ENCODE measurements at places on chromosomes 4 and X. TPM values are rescaled to one million over a fixed set of nuclear protein-coding genes. Genes with fewer than 3 reads are reported as not detected.

- H3K4me1 ChIP-seq = no peaks in the 10 kb centered on the region
- H3K4me3 ChIP-seq = no peak overlapping the region
- H3K27ac ChIP-seq = no peak overlapping the region
- no peaks in the 10 kb centered on the region for H3K36me3 ChIP-seq
- peak; percentile 21 for DNase-seq
Measured at GRCh38 chrX:10722851-10723250, 102.5 kb upstream of the MID1 start.

DNA sequence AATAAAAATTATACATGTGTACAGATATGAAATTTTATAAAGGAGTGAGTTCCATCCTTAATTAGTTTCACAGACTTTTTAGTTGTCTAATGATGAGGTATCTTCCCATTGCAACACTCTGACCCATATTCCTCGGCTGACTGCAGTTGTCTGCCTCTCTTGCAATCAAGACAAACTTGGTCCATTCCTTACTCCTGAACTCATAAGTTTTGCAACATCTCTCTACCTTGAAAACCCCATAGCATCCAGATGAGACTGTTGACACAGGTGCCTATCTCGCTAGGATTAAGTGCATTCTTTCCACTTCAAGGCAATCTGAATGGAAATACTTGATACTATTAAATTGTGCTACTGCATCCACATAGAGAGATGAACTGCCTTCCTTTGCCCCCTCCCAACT lies 2.3 kb downstream of the XKRX start:
- H3K4me3 ChIP-seq = no peak overlapping the region
- peaks cover 14% of the 10 kb centered on the region for H3K4me1 ChIP-seq
- no peak for DNase-seq
- peaks cover 4% of the 10 kb centered on the region for H3K27me3 ChIP-seq
- peaks cover 3% of the 10 kb centered on the region for H3K36me3 ChIP-seq
- no peak overlapping the region for H3K27ac ChIP-seq

The SCD5 gene
- total RNA-seq = 0.45 TPM

GRCh38 chr4:77308843-77309242 lies 151.8 kb downstream of the CCNG2 start:
- no peak overlapping the region for H3K27ac ChIP-seq
- H3K4me1 ChIP-seq = no peaks in the 10 kb centered on the region
- DNase-seq = no peak
- H3K27me3 ChIP-seq = peaks cover 5% of the 10 kb centered on the region
- no peaks in the 10 kb centered on the region for H3K36me3 ChIP-seq

GRCh38 chr4:179076865-179077264 lies 1634.6 kb upstream of the AGA start:
- no peaks in the 10 kb centered on the region for H3K4me1 ChIP-seq
- H3K27me3 ChIP-seq = no peaks in the 10 kb centered on the region
- no peak for DNase-seq
- H3K36me3 ChIP-seq = no peaks in the 10 kb centered on the region

DNA sequence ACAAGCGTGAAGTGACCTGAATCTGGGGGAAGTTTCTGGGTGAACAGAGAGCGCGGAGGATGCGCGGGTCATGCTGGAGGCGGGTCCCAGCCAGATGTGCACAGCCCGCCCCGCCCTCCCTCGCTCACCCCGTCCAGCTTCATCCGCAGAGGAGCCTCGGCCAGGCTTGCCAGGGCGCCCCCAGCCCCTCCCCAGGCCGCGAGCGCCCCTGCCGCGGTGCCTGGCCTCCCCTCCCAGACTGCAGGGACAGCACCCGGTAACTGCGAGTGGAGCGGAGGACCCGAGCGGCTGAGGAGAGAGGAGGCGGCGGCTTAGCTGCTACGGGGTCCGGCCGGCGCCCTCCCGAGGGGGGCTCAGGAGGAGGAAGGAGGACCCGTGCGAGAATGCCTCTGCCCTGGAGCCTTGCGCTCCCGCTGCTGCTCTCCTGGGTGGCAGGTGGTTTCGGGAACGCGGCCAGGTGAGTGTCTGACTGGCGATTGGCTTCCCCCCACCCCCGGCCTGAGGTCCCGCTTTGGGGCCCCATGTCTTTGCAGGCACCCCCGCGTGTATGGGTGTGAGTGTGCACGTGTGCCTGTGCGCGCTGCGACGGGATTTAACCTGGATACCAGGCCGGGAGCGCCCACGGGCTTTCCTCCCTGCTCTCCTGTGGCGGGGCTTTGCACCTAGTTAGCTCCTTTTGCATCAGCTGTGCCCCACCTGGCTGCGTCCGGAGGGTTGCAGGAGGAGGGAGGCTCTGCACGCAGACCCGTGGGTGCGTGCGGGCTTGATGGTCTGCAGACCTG lies at the start of gene EGFL6:
Gene EGFL6 (plus strand): TSS at position 123 of the 782 bp plus-strand sequence. CDS start 261 bp downstream, at position 384.
- no peak for DNase-seq
- H3K36me3 ChIP-seq = no peaks in the 10 kb centered on the region
- no peak within 1 kb of the TSS for H3K27ac ChIP-seq
- peak within 1 kb of the TSS; percentile 40 for H3K4me3 ChIP-seq
- H3K27me3 ChIP-seq = peaks cover 26% of the 10 kb centered on the region
- H3K4me1 ChIP-seq = peaks cover 35% of the 10 kb centered on the region

- H3K36me3 ChIP-seq = no peaks in the 10 kb centered on the region
- no peak for DNase-seq
- H3K27me3 ChIP-seq = no peaks in the 10 kb centered on the region
- no peak overlapping the region for H3K4me3 ChIP-seq
- no peaks in the 10 kb centered on the region for H3K4me1 ChIP-seq
- H3K27ac ChIP-seq = no peak overlapping the region
Measured at GRCh38 chr4:160299177-160299576, 1196.3 kb downstream of the RAPGEF2 start.

DNA sequence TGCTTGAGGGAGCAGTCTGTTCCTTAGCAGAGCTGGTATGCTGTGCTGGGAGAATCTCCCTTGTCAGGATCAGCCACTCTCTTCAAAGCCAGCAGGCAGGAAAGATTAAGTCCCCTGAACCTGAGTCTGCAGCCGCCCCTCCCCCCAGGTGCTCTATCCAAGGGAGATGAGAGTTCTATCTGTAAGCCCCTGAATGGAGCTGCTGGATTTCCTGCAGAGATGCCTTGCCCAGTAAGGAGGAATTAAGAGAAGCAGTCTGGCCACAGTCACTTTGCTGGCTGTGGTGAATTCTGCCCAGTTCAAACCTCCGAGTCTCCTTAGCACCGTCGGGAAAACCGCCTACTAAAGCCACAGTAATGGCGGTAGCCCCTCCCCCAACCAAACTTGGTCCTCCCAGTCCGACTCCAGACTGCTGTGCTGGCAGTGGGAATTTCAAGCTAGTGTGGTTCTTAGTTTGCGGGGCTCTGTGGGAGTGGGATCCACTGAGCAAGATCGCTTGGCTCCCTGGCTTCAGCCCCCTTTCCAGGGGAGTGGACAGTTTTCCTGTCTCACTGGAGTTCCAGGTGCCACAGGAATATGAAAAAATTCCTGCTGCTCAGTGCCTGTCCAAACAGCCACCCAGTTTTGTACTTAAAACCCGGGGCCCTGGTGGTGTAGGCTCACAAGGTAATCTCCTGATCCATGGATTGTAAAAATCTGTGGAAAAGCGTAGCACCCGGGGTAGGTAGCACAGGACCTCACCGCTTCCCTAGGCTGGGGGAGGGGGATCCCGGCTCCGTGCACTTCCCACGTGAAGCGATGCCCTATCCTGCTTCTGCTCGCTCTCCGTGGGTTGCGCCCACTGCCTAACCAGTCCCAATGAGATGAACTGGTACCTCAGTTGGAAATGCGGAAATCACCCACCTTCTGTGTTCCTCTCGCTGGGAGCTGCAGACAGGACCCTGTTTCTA lies 38.0 kb downstream of the RAB28 start:
- no peak overlapping the region for H3K27ac ChIP-seq
- no peak for DNase-seq
- H3K4me1 ChIP-seq = no peaks in the 10 kb centered on the region

The PCSK1N gene
- 1.6 TPM for total RNA-seq

DNA sequence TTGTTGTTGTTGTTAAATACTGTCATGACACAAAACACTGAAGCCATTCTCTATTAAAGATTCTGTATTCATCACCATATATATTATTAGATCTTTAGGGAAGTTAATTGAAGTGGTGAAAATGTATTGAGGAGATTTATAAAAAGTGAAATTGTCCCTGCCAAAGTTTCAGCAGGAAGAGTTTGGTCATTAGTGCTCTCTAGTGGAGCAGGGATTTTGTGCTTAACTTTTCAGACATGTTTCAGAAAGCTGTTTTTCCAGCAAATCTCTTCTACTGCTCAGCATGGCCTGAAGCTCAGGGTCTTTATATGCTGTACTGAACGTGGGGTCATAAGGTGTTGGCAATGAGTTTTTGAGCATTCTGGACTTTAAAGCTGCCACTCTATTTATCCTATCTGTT lies 36.7 kb upstream of the CXXC4 start:
- H3K4me3 ChIP-seq = no peak overlapping the region
- no peaks in the 10 kb centered on the region for H3K4me1 ChIP-seq
- H3K36me3 ChIP-seq = no peaks in the 10 kb centered on the region
- H3K27ac ChIP-seq = no peak overlapping the region
- H3K27me3 ChIP-seq = no peaks in the 10 kb centered on the region

The GJB1 gene
- total RNA-seq = not detected
